ENCODE measurements at places on chromosomes 3 and 15.
A peak's percentile ranks its signal among the peaks of the same experiment; 100 is the strongest.

DNA sequence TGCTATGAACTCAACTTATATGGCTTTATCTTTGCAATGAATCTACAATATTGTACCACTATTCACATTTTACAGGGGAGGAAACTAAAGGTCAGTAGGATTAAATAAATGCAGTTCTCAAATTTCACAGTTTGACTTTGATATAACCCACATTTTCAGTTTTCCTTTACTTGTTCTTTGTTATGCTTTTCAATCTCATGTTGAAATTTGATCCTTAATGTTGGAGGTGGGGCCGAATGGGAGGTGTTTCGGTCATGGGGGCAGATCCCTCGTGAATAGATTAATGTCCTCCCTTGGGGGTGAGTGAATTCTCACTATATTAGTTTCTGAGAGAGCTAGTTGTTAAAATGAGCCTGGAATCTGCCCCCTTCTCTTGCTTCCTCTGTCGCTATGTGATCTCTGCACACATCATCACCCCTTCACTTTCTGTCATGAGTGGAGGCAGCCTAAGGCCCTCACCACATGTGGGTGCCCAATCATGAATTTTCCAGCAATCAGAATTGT, 44.7 kb downstream of the CD200 start:
- no peak for DNase-seq

GRCh38 chr15:69141833-69142232, 18.6 kb upstream of the GLCE start:
- no peak for DNase-seq

DNA sequence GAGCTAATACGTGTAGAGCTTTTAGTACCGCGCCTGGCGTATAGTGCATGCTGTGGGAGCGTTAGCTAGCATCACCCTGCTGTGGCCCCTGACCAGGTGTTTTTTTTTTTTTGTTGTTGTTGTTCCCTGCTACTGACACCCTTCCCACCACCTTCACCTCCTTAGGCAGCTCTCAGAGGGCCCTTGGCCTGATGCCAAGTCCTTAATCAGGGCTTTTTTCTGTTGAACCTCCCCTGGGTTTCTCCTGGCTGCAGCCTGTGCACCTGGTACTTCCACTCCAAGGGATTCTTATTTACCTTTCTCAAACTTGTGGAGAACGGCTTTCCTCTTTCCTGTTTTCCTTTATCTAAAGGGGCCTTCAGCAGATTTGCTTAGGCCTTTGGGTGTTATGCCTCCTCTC, 53.3 kb downstream of the SLC7A14 start:
- no peak for DNase-seq

DNA sequence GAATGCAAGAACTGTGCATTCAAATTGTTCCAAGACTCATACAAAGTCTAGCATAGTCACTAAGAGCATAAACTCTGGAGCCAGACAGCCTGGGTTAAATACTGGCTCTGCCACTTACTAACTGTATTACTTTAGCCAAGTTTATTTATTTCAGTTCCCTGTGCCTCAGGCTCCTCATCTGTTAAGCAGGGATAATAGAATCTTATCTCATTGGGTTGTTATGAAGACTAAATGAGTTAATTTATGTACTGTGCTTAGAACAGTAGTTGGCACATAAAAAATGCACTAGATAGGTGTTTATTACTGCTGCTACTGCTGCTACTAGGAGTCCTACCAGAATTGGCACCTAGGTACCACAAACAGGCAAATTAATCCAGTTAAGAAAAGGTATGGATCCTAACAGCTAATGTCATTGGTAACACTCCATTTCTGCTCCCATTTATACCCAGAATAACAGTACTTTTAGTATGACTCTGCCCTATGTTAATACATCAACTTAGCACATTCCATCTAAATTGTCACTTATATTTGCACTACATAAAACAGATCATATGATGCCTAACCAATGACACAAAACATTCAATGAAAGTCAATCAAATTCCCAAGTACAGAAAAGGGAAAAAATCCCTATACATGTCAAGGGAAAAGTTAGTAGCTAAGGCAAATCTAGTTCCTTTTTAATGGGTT, 45.7 kb downstream of the GSK3B start:
- no peak for DNase-seq

DNA sequence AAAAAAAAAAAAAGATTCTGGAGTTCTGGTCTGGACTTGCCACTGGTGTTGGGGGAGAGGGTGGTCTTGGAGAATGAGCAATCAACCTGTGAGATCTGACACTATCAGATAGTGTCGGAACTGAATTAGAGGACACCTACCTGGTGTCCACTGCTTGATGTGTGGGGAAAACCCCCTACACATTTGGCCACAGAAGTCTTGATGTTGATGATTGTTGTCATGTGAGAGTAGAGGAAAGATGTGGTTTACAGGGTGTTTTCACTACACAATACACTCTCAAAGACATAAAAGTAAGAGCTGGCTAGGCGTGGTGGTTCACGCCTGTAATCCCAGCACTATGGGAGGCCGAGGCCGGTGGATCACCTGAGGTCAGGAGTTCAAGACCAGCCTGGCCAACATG, 36.9 kb upstream of the RAB7A start:
- DNase-seq, result no peak

DNA sequence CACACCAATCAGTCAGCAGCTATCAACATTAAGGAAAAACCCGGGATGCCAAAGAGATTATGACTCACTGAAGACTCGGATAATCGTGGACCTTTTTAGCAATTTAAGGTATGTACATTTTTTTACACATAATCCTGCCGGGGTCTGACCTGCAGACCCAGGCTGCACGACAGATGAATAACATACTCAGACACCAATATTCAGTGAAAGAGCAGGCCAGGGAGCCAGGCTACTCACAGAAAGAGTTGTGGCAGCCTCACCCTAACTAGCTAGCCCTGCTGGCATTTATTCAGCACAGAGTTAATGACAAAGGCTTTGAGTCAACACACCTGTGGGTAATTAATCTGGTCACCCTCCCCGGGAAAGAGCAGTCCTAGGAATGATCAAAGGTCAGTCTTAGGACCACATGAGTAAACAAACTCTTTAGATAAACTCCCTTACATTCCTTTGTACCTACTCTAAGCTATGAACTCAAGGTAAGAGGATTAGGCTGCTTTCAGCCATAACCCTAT, 727.5 kb downstream of the TBL1XR1 start:
- DNase-seq, result no peak

GRCh38 chr3:148911173-148911572, 46.1 kb downstream of the CPA3 start:
- DNase-seq, result no peak

- DNase-seq, result no peak
Observed at GRCh38 chr15:39359771-39360170, 221.1 kb upstream of the THBS1 start.

- no peak for DNase-seq
Observed at GRCh38 chr3:45646051-45646585, 43.1 kb upstream of the SACM1L start.

DNA sequence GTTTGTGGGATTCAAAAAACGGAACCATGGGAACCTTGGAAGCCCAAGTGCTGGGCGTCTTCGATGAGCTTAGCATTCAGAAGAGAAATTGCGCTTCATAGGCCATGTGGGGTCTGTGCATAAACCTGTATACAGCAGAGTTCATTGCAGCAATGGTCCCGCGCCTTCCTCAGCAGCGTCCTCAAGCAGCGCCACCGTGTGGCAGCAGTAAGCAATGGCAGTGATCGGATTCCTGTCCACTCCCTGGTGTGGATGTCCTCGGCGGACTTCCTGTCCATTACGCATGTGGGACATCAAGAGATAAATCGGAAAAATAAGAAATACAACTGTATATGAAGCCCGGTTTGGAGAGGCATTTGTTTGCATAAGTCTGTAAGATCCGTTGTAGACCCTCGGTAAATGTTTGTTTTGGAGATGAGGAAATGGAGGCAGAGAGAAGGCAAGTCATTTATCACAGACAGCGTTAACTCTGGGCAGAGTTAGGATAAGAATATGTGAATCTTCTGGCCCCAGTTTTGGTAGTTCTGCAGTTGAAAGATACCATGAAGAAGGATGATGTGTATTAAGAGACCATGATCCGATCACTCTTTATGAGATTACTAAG, 57.7 kb downstream of the CNTN4 start:
- DNase-seq, result no peak

DNA sequence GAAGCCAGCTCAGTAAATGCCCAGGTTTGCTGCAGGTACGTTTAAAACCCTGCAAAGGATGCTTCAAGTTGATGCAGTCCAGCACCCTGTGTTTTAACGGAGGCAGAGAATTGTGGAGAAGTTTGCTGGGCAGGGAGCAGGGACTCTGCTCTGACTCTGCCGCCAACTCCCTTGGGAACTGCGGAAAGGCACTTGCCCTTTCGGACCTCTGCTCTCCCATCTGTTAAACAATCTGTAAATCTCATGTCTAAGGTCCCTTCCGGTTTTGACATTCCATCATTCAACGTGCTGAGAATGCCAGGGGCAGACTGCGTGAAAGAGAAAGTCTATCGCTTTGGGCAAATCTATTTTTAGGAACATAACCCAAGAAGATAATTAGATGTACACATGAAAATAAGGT, 184.5 kb downstream of the OPA1 start:
- no peak for DNase-seq

DNA sequence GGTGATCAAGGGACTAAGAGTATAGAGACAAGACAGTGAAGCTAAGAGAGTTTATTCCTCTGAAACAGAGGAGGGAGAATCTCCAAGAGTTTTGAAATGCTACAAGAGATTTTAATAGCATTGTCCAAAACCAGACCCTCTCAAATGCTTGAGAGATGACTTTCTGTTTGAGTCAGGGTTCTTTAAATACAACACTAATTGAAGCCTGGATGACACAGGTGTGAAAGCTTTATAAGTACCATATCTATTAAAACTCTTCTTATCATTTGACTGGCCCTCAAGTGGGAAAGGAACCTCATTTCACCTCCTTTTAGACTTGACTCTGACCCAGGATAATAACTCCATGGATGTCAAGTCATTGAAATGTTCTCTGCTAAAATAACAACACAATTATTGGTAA, 5.6 kb downstream of the COL8A1 start:
- DNase-seq, result no peak

GRCh38 chr3:11711876-11712275, 68.2 kb upstream of the VGLL4 start:
- DNase-seq, result no peak

DNA sequence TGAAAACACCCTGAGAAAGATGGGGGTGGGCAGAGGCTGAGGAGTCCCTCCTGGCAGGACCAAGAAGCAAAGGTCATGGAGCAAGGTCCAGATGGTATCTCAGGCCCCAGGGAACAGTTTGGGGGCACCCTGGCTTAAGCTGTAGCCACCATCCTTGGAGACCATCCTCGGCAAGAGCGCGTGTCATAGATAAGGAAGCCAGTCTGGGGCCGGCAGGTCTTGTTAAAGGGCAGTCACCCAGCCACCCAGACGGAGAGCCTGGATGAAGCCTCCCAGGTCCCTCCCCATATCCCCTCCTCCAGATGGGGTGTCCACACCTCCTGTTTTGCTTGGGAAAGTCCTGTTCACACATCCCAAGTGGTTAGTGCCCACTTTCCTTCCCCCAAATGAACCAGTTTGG, 191.1 kb downstream of the KLF13 start:
- DNase-seq, result no peak

- no peak for DNase-seq
Observed at GRCh38 chr3:129060276-129061022, at the start of gene GP9. Gene GP9, plus strand, starts transcription at chr3:129060779. Its CDS starts 961 bp downstream, at chr3:129061740.

GRCh38 chr3:188421151-188421821, 267.3 kb downstream of the LPP start:
- peak; percentile 63 for DNase-seq

DNA sequence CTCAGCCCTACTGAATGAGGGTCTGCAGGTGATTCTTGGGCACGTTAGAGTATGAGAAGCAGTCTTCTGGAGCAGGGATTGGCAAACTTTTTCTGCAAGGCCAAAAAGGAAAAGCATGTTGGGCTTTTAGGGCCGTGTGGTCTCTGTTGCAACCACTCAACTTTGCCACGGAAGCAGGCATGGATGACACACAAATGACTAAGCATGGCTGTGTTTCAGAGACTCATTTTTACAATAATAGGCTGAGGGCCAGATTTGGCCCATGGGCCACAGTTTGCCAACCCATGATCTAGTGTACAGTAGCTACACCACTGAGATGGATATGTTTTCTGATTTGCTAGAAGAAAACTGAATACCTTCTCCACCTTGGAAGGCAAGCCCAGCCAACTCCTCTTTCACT, 66.1 kb upstream of the PRICKLE2 start:
- peak; percentile 54 for DNase-seq

DNA sequence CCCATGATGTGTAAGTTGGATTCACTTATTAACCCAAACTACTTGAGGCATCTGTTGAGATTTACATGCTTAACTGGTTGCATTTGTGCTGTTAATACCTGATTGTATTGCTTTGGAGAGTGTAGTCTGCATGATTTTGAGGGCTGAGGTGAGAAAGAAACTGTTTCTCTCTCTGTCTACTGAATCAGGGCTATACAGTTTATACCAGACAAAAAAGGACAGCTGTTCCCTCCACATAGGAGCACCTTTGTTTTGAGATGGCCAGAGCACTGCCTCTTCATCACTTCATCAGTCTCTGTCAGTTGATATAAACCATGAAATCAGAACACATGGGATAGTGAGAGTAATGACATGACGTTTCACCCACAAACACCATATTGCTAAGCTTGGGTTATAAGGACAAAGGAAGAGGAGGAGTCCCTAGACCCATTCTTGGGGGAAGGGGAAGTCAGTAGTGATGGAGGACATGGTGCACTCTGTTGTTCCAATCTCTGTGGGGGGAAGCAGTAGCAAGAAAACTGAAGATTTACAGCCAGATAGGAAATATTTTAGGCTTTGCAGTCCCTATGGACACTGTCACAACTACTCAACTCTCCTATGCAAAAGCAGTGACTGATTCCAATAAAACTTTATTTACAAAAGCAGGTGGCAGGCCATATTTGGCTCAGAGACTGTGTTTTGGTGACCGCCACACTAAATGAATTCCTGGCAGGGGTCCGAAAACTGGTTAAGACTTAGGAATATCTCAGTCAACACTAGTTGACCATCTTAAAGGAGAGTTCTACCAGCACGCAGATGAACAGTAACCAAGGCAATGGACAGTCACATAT, 123.9 kb upstream of the NR2E3 start:
- DNase-seq, result no peak

GRCh38 chr3:67245545-67245944, 247.4 kb downstream of the KBTBD8 start:
- no peak for DNase-seq

DNA sequence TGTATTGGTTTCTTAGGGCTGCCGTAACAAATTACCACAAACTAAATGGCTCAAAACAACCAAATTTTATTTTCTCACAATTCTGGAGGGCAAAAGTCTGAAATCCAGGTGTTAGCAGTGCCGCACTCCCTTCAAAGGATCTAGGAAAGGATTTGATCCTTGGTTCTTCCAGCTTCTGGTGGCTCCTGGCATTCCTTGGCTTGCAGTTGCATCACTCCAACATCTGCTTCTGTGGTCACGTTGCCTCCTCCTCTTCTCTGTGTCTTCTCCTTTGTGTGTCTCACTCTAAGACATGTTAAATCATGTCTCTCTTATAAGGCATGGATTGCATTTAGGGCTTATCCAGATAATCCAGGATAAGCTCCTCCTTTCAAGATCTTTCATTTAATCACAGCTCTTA, 262.2 kb downstream of the MEX3B start:
- DNase-seq, result no peak

Data from AG04450 (cell line).